B cell (primary cell): ENCODE measurements at places on chromosomes 4 and X. TPM values are rescaled to one million over a fixed set of nuclear protein-coding genes. Genes with fewer than 3 reads are reported as not detected.

FGG gene
- not detected in 2 replicates for total RNA-seq

XAGE1A gene
- total RNA-seq = not detected in 2 replicates

RAB9B gene
- 0.44 and 0.75 TPM in 2 replicates for total RNA-seq

VAMP7 gene
- total RNA-seq = 18.6 and 19.7 TPM in 2 replicates

GRCh38 chr4:41217020-41217333 is 2.6 kb upstream of the APBB2 start:
- no peak for DNase-seq

- no peak for DNase-seq
Observed at GRCh38 chr4:25386926-25387325, 9.9 kb downstream of the ANAPC4 start.

GRCh38 chr4:175127314-175127713 is 209.2 kb downstream of the ADAM29 start:
- no peak for DNase-seq

- DNase-seq = no peak
Observed at GRCh38 chr4:144580430-144580829, 65.5 kb upstream of the HHIP start.

- DNase-seq = no peak
Observed at GRCh38 chr4:121706595-121707021, 9.8 kb upstream of the ANXA5 start.
